DND-41 (cell line): ENCODE measurements at places on chromosomes 3 and 15.

DNA sequence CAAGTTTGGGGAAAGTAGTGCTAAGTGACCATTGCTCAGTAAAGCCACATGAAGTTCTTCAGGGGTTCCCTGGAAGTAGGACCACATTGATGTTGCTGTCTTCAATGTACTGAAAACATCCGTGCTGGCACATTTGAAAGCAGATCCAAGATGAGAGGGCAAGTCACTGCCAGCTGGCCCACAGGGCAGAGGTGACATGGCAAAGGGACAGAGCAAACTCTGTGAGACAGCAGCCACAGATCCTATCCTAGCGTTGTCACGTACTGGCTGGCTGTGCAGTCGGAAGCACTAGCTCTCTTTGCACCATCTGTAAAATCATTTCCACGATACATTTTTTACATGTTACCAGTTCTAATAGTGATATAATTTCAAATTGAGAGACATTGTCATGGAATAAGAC lies 13.8 kb downstream of the MUC13 start:
- no peak for DNase-seq

DNA sequence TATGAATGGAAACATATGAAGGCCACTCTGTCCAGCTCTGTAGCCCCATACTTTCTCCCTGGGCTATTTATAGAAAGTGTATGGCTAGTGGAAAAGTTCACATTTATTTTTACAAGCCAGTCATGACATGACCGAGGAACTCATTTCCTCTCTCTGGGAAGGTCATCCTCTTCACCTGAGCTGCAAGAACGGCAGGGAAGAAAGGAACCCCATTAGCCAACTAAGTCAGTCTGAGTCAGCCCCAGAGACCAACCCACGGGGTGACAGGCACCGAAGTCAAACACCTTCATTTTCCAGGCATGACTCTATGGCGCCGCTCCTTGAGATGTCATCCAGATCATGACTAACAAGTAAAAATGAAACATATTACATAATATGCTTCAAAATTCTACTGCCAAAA lies 4.8 kb downstream of the PAQR9 start:
- no peak for DNase-seq

DNA sequence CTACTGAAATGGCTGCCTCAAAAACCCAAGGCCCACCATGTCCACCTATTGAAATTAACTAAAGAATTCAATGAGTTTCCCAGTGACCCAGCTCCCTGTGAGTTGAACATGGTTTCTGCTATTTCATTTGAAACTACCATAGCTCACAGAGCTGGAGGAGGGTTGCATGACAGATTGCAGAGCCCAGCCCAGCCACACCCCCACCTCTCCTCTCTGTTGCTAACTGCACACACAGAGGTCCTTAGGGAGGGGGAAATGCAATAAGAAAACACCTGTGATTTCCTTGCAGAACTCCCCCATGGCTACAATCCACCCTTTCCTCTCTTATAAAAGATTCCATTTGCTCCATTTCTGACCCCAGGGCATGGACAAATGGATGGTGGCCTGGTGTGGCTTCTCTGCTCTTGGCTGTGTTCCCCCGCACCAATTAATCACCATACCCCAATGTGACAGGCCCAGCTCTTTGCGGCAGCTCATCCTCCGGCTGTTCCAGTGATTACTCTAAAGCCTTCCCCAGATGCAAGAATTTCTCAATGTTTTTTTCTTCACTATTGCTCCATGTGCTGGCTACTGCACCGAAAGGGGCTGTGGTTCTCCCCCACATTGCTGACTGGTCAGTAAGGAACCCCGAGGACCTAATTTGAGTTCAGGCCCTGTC lies 208.4 kb upstream of the KBTBD8 start:
- no peak for DNase-seq

GRCh38 chr15:33089878-33090757 lies 104.4 kb downstream of the FMN1 start:
- DNase-seq = no peak

GRCh38 chr3:33023176-33024136 lies 72.0 kb downstream of the CCR4 start:
- no peak for DNase-seq

- DNase-seq = no peak
Observed at GRCh38 chr3:169161011-169161410, 502.5 kb downstream of the MECOM start.

- no peak for DNase-seq
Observed at GRCh38 chr3:172606021-172606420, 82.8 kb upstream of the TNFSF10 start.

- no peak for DNase-seq
Observed at GRCh38 chr3:7388026-7388425, 527.1 kb downstream of the GRM7 start.
